ENCODE measurements at places on chromosomes 11 and 22. TPM values are rescaled to one million over a fixed set of nuclear protein-coding genes. Genes with fewer than 3 reads are reported as not detected.

DNA sequence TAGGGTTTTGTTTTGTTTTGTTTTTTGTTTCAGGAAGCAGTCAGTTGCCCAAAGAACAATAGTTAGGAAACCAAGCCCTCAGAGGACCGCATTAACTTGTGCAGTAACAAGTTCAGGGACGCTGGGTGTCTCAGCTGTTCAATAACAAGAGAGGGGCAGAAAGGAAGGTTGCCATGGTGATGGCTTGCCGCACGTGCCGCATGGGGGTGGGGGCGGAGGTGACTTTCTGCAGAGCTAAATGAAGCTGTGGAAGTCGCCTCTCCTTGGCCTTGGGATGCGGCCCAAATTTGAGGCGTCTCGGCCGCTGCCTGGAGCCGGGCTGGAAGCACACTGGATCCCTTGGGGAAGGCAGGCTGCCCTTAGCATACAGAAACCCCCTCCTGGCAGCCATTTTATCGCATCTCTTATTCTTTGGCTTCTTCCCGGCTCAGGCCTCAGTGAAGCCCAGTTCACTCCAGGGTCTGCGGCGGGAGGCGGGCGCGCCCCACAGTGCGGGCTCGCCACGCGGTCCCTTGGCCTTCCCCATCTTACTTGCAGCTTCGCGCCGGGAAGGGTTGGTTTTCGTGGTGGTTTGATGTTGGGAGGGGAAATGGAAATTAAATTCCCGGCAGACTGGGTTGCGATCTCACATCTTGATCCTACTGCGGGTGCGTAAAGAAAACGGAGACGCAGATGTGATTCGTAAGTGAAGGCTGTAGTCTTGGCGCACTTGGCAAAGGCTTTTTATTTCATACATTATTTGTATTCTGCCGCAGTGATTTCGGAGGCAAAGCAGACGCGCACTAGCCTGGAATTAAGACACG lies 94.3 kb downstream of the SLC17A6 start:
- DNase-seq = no peak

DNA sequence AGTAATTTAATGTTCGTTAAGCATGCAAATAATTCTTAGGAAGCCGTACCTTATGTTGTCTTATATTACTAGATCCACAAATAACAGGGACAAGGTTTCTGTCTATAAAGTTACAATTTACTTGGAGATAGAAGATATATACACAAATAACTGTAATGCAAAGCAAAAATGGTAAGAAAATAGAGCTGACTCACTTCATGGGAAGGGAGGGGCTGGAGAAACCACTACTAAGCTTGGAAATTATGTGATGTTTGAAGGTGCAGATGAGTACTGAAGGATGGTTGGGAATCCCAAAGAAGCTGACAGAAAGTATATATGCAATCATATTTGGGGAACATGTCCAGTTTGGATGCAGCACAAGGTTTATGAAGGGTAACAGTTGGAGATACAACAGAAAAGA lies 4.0 kb downstream of the NPAT start:
- no peak for DNase-seq

GRCh38 chr11:83024270-83024854 lies 47.3 kb downstream of the RAB30 start:
- no peak for DNase-seq

DNA sequence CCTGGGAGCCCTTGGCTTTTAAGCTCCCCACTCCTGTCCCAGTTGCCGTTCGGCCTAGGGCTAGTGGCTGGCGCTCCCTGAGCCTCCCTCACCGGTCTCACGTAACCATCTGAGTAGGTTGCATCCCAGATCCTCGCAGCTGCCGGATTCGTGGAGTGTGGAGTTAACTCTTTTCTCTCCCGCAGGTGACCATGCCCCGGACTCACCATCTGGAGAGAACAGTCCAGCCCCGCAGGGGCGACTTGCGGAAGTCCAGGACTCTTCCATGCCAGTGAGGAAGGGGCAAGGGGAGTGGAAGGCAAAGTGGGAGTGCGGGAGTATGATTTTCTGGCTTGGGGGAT lies 902 bp downstream of the MUS81 start:
- no peak for DNase-seq

DNA sequence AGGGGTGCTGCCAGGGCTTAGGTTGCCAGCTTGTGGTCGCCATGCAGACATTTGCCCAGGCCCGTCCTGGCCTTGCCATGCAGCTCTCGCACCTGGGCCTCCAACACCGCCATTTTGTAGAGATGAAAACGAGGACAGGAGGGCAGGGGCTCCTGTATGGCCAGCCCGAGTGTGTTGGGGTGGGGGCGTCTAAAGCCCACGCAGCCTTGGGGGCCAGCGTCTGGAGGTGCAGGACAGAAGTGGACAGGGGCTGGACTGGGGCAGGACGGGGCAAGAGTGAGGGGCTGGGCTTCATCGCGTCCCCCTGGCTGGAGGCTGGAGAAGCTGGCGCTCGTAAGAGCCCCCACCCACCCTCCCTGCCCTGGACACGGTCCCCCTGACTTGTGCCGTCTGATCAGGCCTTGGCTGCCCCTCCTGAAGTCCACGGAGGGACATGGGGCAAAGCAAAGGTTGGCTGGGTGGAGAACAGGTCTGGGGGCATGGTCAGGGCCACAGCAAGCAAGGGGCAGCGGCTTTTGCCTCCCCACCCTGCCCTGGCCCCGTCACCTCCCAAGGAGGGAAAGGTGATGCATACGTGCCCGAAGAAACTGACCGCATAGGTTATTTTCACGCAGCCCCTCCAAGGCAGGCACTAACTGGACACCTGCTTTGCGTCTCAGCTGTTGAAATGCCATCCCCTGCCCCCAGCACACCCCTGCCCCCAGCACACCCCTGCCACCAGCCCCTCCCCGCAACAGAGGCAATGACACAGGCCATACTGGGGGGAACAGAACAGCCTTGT lies 815 bp downstream of the TNNT3 start:
- no peak for DNase-seq

DNA sequence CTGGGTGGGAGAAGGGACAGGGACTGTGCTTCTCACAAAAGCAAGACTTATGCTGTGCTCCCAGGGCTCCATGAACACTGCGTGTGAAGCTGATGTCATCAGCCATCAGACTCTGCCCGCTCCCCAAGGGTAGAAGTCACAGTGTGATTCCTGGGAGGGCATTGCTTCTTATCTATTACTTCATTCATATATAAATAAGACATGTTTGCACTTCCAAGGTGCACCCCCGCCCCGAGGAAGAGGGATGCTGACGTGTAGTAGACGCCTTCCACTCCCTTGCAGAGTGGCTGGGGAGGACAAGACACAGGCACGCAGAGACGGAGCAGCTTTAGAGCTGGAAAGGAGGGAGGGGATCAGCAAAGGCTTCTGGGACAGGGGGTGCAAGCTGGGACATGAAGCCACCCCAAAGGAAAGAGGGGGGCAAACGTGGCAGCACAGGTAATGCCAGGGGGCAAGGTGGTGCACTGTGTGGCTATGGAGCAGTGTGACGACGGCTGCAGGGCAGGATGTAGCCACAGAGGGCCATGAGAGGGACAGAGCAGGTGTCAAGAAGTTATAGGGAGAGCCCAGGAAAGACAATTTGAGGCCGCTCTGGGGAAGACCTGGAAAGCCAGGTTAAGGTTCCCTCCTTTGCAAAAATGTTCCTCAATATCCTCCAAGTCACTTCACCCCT lies 558.5 kb downstream of the MN1 start:
- DNase-seq = no peak

- no peak for DNase-seq
These were observed 5.7 kb upstream of the VSIG10L2 start for GRCh38 chr11:125940145-125940544.

DNA sequence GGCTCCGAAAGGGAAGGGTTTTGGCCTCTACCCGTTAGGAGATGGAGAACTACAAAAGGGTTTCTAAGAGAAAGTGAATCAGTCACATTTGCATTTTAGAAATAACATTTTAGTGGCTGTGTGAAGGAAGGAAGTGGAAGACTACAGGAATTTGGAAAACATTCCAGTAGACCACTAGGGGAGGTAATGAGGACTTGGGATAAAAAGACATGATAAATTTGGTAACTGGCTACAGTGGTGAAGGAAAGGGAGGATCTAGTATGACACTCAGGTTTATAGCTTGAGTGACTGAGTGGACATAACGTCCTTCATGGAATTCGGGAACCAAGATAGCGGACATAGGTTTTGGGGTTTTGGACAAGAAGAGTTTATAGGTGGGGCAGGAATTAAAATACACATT lies 7.0 kb upstream of the RRM1 start:
- DNase-seq = no peak

DNA sequence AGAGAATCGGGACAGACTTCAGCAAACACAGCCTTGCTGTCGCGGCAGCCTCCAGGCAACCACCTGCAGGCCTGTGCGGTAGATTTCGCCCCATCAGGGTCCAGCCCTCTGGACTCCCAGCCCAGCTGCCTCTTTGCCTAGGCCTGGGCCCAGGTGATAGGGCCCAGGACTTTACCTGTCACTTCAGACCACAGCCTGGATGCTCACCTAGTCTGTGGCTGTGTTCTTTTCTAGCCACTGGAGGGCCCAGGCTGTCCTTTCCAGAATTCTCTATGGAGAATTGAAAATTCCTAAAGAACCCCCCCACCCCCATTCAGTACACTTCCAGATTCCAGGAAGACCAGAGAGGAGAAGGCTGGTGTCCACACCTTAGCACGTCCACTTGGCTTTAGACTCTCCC lies 30.6 kb upstream of the RAB1B start:
- DNase-seq = no peak

- DNase-seq = no peak
These were observed 183.4 kb downstream of the BCR start for GRCh38 chr22:23363683-23364082.

GRCh38 chr22:39655831-39656230 lies 85.3 kb downstream of the CACNA1I start:
- DNase-seq = no peak

DNA sequence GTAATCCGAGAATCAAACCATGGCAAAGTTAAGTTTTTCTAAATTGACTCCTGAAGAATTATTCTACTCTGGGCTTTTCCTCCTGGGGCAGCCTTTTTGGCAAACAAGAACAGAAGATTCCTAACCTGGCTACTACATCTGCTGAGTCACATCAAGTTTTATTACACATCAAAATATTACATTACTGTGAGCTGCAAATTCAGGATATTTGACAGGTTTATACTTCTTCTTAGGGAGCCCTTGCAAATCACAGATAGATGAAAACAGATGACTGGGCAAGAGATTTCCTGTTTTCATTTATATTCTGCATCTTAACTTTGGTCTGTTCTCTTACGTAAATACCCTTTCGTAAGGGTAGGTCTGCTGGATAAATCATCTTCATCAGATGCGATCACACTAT lies 23.6 kb downstream of the XRRA1 start:
- DNase-seq = no peak

SLC22A6 gene
- not detected for total RNA-seq

BEST1 gene
- total RNA-seq = 0.10 TPM

TRIM48 gene
- 0.24 TPM for total RNA-seq

CENPM gene
- 50.3 TPM for total RNA-seq

Measured in RPMI7951 (cell line).